ENCODE measurements at places on chromosomes 1 and 21.
A peak's percentile ranks its signal among the peaks of the same experiment; 100 is the strongest.

GRCh38 chr1:41648230-41648629 is 163.7 kb upstream of the EDN2 start:
- no peak for DNase-seq

- DNase-seq = no peak
Measured at GRCh38 chr1:50666849-50667248, 243.6 kb upstream of the DMRTA2 start.

DNA sequence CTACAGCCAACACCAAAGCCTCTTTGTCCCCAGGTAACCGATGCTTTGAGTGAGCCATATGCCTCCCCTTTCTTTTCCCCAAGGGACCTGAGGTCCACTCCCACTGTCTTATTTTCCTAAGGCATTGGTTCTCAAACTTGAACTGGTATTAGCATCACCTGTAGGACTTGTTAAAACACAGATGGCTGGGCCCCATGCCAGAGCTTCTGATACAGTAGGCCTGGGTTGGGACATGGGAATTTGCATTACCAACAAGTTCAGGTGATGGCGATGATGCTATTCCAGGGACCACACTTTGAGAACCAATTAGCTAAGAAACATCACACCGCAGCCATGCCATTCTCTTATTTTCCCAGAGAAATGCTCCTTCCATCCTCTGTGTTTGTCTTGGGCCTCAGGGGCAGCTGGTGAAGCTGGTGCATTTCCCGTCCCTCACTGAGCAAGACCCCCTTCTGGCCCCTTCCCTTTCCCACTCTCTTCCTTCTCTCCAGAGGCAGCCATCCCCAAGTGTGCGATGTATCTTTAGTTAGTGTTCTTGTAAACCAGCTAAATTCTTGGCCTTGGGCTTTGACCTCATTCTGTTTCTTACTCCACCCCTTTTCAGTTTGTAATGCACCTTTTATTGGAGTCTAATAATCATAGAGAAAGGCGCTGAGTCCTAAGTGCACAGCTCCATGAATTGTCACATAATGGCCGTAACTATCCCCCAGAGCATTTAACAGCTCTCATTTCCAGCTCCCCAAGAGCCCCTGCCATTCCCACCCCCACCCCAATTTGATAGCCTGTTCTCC is 14.2 kb upstream of the TTC22 start:
- no peak for DNase-seq

GRCh38 chr1:3543076-3544039 is 68.0 kb downstream of the MEGF6 start:
- DNase-seq = no peak

DNA sequence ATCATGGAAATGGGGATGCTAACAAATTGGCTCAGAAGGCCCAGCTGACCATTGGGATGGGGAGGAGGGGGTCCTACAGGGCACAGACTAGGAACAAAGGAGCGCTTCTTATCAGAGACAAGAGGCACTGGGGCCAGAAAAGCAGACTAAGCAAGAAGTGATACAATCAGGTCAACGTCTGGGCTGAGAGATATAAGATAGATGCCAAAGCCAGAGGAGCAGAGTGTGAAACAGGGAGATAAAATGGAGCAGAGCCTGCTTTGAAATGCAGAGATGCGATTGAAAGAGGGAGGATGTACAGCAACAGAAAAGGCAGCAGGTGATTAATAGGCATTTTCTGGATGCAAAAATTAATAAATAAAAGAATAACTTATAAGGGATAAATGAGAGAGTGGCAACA is 127.5 kb upstream of the SAMSN1 start:
- peak; percentile 85 for DNase-seq

- DNase-seq = peak; percentile 8
Measured at GRCh38 chr1:8169364-8170058, 143.4 kb upstream of the ERRFI1 start.

DNA sequence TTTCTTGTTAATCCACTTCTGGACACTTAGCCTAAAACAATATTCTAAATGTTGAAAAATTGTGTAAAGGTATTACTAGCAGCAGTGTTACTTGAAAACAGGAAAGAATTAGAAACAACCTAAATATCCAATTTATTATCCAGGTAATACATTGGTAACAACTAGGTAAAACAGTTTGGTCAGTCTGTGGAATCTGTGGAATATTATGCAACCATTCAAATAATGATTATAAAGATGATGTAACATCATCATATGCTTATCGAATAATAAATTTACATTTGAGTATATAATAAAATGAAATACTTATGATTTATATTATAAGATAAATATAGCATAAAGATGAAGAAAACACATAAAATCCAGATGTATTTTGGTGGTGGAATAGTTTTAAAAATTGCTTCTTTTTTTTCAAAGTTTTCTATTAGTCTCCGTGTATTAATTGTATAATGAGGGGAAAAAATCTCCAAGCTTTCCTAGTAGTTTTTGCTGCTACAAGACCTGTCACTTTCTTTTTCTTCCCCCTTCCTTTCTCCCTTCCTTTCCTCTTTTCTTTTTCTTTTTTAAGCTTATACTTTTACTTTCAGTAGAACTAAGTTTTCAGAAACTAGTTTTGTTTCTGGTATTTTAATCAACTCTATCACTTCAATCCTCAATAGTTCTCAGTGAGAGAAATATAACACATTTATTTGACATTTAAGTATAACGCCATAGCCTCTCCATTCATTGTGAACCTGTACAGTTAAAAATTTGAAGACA is 197.8 kb upstream of the HMCN1 start:
- DNase-seq = no peak

DNA sequence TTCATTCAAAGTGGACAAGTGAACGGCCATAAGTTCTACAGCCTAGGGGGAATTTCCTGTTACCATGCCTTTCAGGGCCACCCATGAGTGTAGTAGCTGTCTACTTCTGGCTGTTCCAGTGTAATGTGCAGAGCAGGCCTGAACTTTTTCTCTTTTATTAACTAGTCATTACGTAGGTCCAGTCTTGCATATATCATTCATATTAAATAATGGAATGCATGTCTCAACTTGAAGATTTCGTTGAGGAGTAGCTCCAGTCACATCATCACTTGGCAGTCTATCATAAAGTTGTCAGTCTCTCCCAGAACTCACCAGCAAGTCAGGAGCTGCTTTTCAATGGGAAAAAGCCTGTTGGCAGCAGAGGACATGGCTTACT is 12.0 kb upstream of the GIPC2 start:
- no peak for DNase-seq

DNA sequence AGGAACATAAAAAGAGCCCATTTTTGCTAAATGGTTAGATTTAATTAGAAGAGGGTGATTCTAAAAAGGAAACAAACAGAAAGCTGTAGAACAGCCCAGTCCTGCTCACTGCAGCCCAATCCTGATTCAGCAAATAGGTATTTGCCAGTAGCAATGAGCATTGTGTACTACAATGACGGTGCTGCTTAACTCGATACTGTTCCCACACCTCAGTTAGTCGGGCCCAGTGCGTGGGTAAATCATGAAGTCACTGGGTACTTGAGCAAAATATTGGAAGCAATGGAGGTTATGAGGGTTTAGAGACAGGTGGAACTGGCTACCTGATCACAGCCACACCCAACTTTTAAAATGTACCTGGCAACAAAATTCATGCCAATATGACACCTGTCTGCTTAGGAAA is 101.5 kb upstream of the ADGRL2 start:
- DNase-seq = no peak

GRCh38 chr1:202807451-202807925 is 733 bp downstream of the KDM5B start:
- peak; percentile 47 for DNase-seq

- no peak for DNase-seq
Measured at GRCh38 chr1:51422367-51423072, 92.2 kb upstream of the TTC39A start.

- DNase-seq = peak; percentile 41
Measured at GRCh38 chr1:195394567-195394966, 1213.7 kb downstream of the KCNT2 start.

- DNase-seq = peak; percentile 43
Measured at GRCh38 chr1:42767510-42768000, 506 bp downstream of the C1orf50 start.

- DNase-seq = peak; percentile 61
Measured at GRCh38 chr1:16249596-16250241, 12.7 kb upstream of the CPLANE2 start.

GRCh38 chr1:113850127-113850796 is 21.2 kb downstream of the PTPN22 start:
- no peak for DNase-seq

- no peak for DNase-seq
Measured at GRCh38 chr1:228036701-228037231, 30.0 kb downstream of the WNT3A start.

- DNase-seq = no peak
Measured at GRCh38 chr1:6795661-6796060, 10.4 kb downstream of the CAMTA1 start.

DNA sequence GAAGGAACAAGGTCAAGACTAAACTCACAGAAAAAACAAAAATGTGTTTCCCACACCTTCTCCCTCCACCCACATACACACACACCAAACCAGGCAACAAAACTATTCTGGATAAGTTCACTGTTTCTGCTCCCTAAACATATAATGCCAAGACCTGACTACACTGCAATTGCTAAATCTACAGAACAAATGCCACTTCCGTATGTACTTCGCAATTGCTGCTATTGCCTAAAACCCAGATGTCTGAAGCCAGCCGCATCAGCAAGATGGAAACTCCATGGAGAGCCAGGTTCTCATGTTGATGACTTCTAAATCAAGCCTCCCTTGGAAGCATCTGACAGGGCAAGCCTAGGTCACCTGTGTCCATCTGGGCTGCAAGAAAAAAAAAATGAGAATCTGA is 8.3 kb upstream of the AIM2 start:
- DNase-seq = no peak

DNA sequence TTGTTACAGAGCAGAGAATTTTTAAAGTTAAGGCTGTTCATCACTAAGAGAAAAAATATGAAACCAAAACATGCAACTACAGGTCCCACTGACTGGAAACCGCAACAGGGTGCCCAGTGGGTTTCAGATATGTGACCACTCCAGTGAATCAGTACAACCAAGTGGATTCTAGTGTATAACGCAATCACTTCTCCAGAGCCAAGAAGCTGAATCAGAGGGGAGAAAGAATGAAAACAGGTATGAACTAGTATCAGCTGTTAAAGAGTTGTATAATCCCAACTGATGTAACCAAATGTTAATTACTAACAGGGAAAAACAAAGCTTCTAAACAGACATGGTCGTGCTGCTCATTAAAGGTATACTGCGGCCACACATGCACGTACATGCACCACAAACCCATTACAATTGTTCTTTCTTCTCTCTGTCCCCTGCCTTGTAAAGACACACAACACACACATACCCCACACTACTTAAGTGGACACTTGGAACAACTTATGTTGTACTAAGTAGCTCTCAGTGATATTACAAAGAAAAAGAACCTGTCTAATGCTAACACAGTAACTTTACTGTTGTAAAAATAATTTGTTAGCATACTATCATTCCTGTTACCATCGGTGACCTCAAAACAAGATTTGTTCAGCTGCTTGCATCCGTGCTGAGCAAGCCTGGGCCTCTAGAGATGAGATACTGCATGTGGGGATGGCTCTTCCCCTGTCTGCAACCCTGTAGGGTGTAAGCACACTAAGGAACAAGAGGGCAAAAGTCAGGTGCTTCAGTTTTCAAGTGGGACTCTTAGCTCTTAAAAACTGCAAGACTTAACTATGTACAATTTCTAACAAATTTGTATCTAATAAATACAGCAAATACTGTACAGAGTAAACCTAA is 74.2 kb downstream of the PTPN14 start:
- DNase-seq = no peak

DNA sequence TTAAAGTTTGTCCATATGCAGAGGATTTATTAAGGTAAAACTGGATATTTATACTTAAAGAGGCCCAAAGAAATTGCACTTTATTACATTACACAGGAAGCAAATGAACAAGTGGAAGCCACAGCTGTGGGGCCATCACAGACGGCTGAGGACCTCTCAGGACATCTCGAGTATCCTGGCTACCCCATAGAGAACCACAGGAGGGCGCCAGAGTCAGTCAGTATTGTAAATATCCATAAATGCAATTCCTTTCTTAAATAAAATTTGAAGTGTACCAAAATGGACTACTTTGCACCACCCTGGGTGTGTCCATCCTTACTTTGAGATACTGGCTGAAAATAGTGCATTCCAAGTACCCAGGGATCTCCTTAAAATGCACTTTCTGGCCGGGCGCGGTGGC is 257.2 kb downstream of the MRPL39 start:
- DNase-seq = peak; percentile 62

- peak; percentile 70 for DNase-seq
Measured at GRCh38 chr1:29033829-29034466, 89.8 kb downstream of the TMEM200B start.

DNA sequence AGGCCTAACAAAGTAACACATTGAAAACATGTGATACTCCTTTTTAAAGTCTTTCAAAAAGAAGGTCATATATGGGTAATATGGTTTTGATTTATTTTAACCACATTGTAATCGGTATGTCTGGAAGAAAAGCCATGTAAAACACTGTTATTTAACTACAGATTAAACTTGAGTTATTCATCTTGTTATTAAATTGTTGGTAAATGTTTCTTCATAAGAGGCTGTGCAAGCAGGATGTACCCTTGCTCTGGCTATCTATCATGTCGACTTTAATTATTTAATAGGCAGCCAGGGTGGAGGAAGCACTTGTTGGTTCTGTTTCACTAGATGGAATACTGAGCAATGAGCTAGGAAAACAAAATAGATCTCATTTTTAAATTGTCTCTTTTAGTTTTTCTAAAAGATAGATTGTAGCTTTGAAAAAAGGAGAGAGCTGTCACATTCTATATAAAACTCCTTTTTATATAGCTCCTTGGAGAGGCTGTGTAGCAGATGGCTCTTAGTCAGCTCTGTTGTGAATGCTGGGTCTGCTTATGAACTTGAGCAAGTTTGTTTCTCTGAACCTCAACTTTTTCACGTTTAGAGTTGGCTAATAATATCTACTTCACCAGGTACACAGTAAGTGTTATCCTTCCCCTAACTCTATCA is 39.5 kb downstream of the LRRC8B start:
- DNase-seq = no peak

DNA sequence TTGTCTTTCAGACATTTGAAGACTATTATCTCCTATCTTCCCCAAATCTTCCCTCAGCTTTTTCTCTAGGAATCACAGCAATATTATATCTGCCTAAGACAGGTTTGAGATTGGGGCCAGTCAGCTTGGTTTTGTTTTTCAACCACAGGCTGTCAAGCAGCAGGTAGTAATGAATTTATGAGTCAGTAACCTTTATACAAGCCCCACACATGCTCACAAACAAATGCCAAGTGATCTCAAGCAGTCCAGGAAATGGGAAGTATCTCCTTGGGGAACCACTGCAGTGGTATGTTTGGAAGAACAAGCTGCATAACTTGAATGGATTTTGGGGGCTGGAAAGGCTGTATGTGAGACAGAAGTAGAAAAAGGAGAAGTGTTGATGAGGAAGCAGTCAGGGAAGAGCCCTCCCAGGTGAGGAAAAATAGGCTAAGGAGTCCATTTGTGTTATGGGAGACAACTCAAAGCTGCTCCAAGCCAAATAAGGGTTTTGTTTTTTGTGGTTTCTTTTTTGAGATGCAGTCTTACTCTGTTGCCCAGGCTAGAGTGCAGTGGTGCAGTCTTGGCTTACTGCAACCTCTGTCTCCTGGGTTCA is 2.1 kb downstream of the DHDDS start:
- no peak for DNase-seq

- DNase-seq = no peak
Measured at GRCh38 chr1:183291216-183291762, 105.2 kb downstream of the LAMC2 start.

- DNase-seq = no peak
Measured at GRCh38 chr1:244439391-244440032, 12.2 kb downstream of the ADSS2 start.

- DNase-seq = no peak
Measured at GRCh38 chr1:212237651-212238050, 47.6 kb upstream of the PPP2R5A start.

All from OCI-M1 (cell line).